CD4-positive, alpha-beta memory T cell (primary cell): ENCODE measurements at places on chromosomes 7 and 10. TPM values are rescaled to one million over a fixed set of nuclear protein-coding genes. Genes with fewer than 3 reads are reported as not detected.

Gene SLC18A2
- 0.22 TPM for total RNA-seq

Gene FOXI2
- not detected for total RNA-seq

Gene PLPP4
- total RNA-seq, result not detected

Gene SUN3
- not detected for total RNA-seq

- no peak for DNase-seq
Measured at GRCh38 chr7:149223176-149223575, 16.3 kb upstream of the ZNF212 start.

DNA sequence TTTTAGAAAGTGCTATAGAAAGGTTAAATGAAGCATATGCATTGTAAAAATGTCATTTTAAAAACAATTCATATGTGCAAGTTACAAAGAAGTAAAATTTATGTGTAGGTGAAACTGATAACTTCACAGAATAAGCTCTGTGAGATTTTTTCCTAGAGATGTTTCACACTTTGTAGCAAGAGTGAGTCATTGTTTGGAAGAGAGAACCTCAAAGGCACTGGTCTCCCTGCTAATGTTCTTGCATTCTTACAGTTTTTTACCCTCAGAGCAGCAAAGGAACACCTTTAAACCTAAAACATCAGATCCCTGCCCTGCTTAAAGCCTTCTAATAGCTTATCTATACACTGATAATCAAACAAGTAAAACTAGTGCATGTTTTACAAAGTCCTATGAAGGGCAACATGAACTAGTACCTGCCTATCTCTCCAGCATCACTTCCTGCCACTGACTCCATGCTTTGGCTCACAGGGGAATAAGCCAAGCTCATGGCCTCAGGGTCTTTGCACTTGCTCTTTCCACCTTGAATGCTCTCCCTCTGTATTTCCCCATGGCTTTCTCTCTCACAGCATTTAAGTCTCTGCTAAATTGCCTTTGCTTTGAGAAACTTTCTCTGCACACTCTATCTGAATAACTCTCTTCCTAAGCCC lies 997.0 kb downstream of the GATA3 start:
- DNase-seq, result no peak

DNA sequence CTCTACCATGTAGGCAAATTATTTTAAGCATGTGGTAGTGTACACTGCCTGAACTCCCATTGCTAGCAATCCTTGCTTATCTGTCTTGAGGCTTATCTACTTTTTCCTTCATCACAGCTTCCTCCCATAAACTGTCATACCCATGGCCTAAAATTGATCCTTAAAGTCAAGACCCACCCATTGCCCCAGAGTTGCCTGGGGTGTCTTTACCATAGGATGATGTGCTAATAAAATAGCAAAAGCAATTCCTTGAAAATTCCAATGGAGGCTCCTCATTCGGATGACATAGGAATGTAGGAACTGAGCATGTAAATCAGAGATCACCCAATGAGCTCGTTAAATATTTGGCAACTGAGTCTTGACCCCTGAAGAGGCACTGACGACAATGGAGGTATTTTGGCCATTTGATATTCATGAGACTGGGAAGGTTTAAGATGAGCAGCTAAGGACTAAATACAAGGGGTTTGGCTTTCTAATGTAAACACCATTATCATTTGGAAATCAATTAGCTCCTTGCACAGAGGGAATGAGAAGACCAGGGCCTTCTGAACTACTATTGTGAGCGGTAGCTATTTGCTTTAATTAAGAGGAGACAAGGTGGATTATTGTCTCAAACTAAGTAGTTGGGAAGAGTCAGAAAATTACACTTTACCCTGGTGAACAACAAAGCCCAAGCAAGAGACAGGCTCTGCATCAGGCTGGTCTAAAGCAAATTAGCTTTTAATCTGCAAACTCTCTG lies 234.9 kb downstream of the GATA3 start:
- no peak for DNase-seq

GRCh38 chr10:113541549-113541927 lies 11.3 kb upstream of the HABP2 start:
- no peak for DNase-seq

DNA sequence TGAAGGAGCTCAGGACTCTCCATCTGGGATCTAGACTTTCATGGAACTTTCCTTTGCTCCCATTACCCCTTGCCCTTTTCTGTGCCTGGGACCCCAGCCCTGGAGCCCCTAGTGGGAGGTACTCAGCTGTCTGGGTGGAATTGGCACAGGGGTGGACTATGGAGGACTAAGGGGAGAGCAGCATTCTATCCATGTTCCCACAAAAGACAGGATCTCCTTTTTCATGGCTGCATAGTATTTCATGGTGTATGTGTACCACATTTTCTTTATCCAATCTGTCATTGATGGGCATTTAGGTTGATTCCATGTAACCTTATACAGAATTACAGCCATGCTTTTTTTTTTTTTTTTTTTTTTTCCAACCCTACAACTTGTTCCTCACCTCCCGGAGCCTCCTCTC lies 89.1 kb downstream of the GALNT17 start:
- DNase-seq, result no peak

DNA sequence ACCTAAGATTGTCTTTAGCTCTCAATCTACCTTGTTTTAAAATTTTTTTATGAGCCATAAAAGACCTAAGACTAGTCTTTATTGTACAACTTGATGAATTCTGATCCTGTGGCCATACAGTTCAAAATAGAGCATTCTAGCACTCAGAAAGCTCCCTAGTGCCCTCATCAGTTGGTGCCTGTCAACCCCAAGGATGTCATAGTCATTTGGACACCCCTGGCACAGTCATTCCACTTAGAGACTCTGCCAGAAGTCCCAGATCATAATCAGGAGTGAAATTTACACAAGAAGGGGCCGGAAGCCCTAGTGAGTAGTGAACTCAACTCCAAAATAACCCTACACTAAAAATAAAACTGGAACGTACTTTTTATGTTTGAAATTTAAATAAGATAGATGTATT lies 80.0 kb upstream of the INSIG1 start:
- DNase-seq, result no peak
